Chondrocyte (in vitro differentiated cells): ENCODE measurements at places on chromosomes 5 and 9. TPM values are rescaled to one million over a fixed set of nuclear protein-coding genes. Genes with fewer than 3 reads are reported as not detected.

DNA sequence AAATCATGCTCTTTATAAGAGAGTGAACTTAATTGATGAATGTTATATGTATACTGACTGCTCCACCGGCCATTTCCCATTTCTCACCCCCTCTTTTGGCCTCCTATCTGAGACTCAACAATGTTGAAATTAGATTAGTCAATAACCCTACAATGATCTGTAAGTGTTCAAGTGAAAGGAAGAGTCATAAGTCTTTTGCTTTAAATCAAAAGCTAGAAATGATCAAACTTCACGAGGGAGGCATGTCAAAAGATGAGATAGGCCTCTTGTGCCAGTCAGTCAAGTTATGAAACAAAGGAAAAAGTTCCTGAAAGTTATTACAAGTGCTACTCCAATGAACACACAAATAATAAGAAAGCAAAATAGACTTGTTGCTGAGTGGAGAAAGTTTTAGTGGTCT lies 83.1 kb downstream of the NLN start:
- DNase-seq: no peak

DNA sequence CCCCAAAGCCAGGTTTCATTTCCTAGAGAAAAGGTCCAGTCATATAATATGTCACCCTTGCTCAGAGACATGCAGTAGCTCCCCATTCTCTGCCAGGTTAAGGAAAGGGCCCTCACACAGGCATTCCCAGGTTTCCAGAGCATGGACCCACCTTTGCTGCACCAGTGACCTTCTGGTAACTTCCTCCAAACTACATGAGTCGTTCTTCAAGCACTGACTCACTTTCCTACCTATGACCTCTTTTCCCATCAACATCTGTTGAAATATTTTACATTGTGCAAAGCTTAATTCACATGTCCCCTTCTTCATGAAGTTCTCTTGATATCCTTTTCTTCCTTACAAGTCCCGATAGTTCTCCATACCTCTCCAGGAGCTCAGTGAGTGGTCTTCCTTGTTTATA lies 25.9 kb downstream of the SH3TC2 start:
- DNase-seq: no peak

GRCh38 chr5:135032999-135033861 lies 798 bp downstream of the PITX1 start:
- peak; percentile 73 for DNase-seq

- peak; percentile 67 for DNase-seq
These were observed 40.2 kb upstream of the ZNF354A start for GRCh38 chr5:178770621-178771020.

- no peak for DNase-seq
These were observed 364.9 kb downstream of the ICE1 start for GRCh38 chr5:5787373-5787772.

- no peak for DNase-seq
These were observed 119.1 kb downstream of the C9orf50 start for GRCh38 chr9:129501771-129502319.

Gene LCN1
- 0.60 TPM in 1 of 3 replicates, not detected in the others for total RNA-seq

- no peak for DNase-seq
These were observed 261.5 kb downstream of the NSG2 start for GRCh38 chr5:174307031-174307408.

DNA sequence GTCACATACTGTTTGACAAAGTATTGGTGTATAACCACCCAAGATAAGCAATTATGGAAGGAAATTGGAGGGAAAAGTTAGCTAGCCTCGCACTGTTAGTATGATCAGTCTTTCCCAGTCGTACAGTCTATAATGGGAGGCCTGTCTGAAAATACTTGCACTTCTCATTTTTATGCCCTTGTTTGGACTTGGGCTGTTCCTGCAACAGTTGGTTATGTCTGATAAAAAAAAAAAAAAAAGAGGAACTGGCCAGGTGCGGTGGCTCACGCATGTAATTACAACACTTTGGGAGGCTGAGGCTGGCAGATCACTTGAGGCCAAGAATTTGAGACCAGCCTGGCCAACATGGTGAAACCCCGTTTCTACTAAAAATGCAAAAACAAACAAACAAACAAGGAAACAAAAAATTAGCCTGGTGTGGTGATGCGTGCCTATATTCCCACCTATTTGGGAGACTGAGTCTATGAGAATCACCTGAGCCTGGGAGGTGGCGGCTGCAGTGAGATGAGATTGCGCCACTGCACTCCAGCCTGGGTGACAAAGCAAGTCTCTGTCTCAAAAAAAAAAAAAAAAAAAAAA lies 58.3 kb upstream of the ANKRD33B start:
- DNase-seq: no peak

- DNase-seq: peak; percentile 92
These were observed 25.3 kb upstream of the ENHO start for GRCh38 chr9:34547960-34548611.

DNA sequence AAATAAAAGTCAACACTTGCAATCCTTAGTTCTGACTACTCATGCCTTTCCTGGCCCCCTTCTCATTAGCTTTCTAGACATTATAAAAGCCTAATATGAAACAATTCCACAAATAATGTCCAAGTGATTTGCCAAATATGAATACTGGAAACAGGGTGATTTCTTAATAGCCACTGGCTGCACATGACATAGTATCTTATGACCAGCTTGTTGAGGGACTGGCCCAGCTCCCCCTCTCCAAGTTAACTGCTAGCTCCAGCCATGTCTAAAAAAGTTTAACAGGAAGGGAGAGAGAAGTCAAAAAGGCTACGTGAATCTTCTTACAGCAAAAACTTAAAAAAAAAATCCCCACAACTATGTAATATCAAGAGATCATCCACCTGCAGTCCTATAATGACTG lies 1.5 kb downstream of the CERT1 start:
- no peak for DNase-seq

GRCh38 chr5:98781964-98782363 lies 8.5 kb downstream of the RGMB start:
- no peak for DNase-seq

Gene CAVIN4
- total RNA-seq: 0.46 to 0.87 TPM (median 0.62 TPM) in 3 replicates

DNA sequence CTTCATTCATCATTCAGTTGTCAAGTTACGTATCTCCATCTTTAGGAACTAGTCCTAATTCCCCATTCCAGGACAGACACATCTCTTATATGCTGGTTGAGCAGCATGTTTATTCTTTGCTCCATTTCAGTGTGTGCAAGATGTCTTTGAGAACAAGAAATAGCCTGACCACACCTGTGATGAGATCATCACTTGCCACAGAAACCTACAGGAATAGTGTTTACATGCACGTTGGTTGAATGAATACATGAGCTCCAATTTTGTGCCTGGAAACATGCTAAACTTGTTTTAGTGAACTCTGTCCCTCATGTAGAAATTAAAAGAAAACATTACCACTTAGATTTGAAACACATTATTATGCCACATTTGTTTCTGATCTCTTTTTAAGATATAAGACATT lies 489.1 kb downstream of the CDH18 start:
- DNase-seq: no peak

DNA sequence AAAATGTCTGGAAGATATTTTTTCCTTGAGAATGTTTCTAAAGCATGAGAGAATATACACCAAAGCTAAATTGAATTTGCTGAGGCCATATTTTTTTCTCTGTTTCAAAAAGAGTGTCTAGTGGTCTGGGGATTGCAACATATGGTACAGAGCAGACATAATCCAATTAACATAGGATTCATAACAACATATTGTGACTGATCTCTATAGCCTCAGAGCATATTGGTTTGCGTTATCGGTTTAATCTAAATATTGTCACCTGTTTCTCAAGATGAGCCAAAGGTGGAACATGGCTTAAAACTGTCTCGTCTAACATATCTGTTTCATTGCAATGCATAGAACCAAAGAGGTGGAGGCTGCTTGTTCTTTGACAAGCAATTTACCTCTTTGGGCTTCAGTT lies 3.9 kb downstream of the PPP3R2 start:
- no peak for DNase-seq

Gene CDC20B
- not detected in 3 replicates for total RNA-seq

DNA sequence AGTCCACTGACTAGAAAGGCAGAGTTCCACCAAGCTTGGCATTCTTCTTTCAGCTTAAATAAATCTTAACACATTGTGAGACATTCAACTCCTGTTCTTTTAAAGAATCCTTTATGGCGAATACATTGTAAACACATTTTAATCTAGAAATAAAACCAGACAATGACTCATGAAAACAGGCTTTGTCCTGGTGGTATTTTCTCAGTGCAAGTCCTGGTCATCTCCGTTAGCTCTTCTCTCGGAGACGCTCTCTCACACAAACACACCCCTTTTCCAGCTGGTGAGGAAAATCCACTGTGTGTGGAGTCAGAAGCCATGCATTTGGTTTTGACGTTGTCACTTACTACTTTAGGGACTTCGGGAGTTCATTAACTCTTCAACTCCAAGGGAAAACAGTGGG lies 140.4 kb downstream of the AUH start:
- DNase-seq: no peak

- DNase-seq: no peak
These were observed 33.3 kb downstream of the GLIS3 start for GRCh38 chr9:4266602-4267001.

Gene OBP2B
- not detected in 3 replicates for total RNA-seq

DNA sequence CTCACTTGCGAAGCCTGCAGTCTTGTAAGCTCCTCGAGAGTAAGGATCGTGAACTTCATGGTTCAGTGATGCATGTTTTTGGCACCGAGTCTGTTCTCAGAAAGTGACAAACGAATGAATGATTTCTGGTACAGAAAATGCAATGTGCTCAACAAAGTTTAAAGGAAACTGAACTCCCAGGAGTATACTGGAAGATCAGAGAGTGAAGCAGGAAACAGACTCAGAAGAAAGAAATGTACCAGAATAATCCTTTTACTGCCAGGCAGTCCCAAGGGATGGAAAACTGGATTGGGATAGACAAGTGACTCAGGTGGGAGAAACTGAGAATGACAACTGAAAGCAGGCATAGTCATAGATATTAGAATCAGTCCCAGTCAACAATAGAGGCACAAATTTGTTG lies 420.6 kb downstream of the CTNND2 start:
- DNase-seq: no peak

DNA sequence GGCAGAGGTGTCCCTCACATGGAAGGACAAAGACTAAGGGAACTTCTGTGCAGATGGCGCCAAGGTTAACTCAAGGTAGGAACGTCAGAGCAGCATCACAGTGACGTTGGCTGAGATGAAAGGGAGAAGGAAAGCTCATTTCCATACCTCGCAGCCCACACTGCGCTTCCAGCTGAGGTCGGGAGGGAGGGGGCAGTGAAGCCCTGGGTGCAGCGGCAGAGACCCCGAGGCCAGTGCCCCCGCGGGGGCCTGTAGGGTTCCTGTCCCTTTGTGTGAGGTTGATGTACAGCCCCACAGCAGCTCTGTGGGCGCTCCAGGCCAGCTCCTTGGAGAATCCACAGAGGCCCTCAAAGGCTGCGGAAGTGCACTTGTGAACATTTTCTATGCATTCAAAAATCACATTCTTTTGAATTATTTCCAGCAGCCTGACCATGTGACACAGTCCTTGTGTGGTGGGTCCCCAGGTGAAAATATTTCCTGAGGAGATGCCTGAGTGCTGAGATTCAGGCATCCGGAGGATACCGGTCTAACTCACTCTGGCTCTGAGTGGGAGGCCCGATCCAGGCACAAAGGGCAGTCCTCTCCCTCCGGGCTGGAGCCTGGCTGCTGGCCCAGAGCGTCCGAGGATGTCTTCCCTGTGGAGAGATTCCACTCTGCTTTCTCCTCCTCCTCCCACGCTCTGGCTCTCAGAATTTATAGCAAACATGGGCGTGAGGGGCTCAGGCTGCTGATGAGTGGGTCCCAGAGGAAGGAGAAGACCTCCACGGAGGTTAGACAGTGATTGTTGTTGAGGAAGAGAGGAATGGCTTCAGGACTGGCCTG lies 150.7 kb downstream of the ICE1 start:
- DNase-seq: no peak

DNA sequence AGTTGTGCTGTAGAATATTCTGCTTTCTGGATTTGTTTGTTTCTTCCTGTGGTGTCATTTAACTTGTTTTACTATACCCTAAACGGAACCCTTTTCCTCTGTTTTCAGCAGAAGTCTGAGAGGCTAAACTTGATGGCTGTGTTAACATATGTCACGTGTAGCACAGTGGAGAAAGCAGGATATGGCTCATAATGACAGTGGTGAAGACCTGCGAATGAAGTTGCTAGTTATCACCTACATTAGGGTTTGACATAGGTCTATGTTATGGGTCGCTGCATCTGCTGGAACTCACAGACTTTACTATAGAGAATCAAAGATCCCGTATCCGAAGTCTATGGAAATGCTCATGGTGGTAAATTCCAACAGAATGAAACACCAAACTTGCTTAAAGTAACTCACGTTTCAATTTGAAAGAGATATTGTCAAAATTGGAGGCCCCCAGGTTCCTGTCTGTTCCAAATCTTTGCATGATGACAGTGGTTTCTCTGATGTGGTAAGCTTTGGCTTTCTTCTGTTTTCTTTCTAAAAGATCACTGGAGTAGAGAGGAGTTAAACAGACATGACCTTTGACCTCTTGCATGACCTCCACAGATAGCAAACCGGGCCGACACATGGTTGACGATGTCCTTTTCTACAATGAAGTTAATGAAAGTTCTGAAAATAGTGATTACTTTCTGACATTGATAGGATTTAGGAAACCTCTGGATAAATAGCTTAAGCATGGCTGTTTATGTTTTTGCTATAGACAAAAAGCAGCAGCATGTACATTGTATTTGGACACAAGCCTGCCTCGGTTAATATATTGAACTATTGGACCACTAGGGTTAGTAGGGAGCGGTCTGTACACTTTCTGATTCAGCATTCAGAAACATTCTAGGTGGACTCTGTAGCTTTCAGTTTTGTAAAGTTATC lies 3.1 kb upstream of the CATSPER3 start:
- no peak for DNase-seq

DNA sequence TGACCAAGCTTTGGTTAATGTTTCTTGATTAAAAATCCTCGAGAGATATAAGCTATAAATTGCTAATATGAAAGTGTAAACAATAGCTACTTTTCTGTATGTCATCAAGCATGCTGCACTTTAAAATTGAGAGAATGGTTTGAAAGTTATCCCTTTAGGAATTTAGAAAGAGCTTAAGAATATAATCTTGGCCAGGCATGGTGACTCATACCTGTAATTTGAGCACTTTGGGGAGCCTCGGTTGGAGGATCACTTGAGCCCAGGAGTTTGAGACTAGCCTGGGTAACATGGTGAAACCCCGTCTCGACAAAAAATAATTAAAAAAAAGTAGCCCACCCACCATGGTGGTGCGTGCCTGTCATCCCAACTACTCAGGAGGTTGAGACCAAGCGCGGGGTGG lies 12.2 kb upstream of the MROH2B start:
- DNase-seq: no peak

DNA sequence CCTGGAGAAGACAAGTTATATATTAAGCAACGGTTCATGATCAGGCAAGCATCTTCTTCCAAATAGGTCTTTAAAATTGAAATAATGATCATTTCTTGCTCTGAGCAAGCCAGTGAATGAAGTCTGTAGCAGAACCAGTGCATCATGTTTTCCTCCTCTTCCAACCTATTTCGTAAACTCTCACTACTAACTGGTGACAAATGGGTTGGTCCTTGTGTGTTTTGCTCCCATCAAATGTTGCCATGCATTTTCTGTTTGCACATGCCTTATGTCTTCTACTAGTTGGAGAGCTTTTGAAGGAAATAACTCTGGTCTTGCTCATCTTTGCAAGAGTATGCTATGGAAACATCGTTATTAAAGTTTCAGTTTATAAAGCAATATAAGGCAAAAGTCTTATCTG lies 37.2 kb upstream of the SPDL1 start:
- DNase-seq: no peak

Gene SVEP1
- 0.72 to 2.0 TPM (median 0.90 TPM) in 3 replicates for total RNA-seq
